Stimulated activated CD4-positive, alpha-beta T cell treated with anti-CD3 and anti-CD28 coated beads, Interleukin-15, amount 100 ng/mL, for 1 hour (primary cell): ENCODE measurements at places on chromosomes 12 and 14.
A peak's percentile ranks its signal among the peaks of the same experiment; 100 is the strongest.

DNA sequence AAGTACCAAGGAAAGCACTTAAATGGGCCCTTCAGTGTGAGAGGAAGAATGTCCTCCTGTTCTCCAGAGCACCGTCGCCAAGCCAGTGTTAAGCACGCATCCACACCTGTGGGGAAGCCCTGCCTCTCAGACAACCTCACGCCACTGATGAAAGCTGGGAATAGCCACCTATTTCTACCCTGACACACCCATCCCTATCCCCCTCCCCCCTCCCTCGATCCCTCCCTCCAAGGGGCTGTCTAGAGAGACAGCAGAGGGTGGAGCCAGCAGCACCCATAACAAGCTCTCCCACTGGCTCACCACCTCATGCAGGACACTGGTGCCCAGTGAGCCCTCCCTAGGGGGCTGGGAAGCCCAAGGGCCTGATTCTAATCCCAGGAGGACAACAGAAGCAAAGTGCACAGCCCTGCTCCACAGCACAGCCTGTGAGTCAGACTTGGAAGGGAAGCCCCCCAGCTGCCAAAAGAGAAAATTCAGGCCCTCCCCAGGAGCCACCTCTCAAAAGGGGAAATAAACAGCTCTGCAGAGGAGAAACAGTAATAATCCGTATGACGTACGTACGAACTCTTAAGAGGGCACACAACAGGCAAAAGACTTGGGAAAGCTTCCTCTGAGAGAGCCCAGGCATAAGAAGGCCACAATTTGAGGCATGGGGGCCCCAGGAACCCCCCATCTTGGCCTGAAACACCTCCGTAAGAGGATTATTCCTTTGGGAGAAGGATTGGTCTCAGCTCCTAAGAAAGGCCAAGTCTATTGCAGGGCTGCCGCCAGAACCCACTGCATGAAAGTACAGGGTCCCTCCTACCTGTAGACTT is 7.8 kb downstream of the PITPNM2 start:
- no peak for DNase-seq

GRCh38 chr12:42946871-42947381 is 357.4 kb upstream of the PRICKLE1 start:
- no peak for DNase-seq

- no peak for DNase-seq
These were observed 67.7 kb downstream of the C14orf132 start for GRCh38 chr14:96106891-96107290.

GRCh38 chr12:57456145-57456700 is 1.1 kb downstream of the INHBE start:
- no peak for DNase-seq

DNA sequence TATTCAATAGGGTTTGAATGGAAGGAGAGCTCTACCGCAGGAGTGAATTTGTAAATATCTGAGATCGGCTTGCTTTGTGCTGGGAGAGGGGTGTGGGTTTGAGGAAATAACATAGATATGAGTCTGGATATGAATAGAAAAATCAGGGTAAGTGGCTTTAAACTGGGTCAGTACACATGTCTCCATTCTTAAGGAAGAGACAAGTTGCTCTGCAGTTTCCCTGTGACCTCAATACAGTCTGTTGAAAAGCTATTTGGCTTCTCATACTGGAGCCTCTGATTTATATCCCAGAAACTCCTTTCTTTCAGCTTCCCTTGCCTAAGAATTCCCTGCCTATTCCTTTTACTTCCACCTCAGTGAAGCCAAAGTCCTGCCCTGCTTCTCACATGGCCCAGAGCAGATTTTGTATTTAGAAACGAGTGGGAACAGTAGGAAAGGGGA is 153.5 kb upstream of the ATF7IP start:
- DNase-seq: no peak

GRCh38 chr12:76060111-76060510 is 24.4 kb downstream of the NAP1L1 start:
- DNase-seq: no peak

GRCh38 chr12:75943730-75944096 is 87.9 kb downstream of the PHLDA1 start:
- no peak for DNase-seq

GRCh38 chr12:25617991-25618390 is 64.9 kb upstream of the LMNTD1 start:
- DNase-seq: no peak

DNA sequence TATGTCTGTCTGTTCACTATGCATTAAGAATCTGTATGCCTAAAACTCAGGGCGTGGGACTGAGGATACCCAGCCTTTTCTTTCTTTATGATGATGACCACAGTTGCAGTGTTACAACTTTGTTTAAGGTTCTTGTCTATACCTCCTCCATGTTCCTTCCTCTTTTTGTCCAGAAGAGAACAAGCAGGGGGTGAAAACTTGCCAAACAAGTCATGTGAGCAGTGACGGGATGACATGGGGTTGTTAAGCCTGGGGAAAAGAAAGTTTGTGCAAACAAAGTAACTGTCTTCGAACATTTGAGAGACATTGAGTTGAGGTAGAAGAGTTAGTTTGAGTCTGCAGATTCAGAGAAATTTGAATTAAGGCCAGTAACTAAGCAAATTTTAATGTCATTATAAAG is 505.5 kb downstream of the NPAS3 start:
- no peak for DNase-seq

- no peak for DNase-seq
These were observed 150.8 kb downstream of the FBXL14 start for GRCh38 chr12:1443421-1444141.

GRCh38 chr12:70686299-70686698 is 49.1 kb upstream of the PTPRB start:
- DNase-seq: no peak

DNA sequence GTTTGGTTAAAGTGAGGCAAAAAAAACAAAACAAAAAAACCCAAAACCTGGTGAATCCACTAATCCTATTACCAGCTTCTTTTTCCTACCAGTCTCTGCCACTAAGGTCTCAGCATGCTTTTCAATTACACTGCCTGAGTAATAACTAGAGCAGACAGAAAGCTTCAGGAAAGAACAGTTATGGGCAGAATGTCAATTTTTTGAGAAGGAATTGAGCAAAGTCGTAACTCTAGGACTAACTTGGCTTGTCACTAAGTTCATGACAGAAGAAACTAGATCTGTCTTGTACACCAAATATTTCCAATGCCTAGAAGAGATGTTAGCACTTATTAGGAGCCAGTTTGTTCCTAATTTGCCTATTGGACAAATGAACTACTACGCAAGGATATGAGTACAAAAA is 148.8 kb upstream of the CNOT2 start:
- no peak for DNase-seq

DNA sequence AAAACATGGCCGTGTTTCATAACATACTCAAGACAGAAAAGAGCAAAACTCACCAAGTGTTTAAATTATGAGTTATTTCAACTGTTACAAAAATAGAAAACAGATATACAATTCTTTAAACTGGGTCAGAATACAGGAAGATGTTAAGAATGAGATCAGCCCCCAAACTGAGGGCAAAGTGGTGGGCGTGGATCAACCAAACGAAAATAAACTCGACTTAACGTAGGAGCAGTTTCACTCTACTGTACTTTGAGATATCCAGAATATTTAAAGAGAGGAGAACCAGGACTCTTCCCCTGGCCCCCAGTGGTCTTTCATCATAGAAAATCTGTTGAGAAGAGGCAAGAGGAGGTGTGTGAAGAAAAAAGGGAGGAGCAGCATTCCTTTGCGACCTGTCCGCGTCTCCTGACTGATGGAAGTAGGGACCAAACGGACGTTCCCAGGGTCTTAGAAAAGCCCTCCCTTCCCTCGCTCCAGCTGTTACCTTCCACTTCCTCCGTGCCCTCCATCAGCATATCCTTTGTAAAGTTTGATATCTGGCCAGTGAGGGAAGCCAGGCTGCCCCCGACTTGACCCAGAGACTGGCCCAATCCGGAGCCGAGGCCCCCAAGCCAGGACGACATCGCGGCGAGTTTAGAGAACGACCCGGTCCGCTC is 668 bp downstream of the TRIP11 start:
- DNase-seq: no peak

- DNase-seq: no peak
These were observed 27.2 kb upstream of the KCNJ8 start for GRCh38 chr12:21801522-21802288.

DNA sequence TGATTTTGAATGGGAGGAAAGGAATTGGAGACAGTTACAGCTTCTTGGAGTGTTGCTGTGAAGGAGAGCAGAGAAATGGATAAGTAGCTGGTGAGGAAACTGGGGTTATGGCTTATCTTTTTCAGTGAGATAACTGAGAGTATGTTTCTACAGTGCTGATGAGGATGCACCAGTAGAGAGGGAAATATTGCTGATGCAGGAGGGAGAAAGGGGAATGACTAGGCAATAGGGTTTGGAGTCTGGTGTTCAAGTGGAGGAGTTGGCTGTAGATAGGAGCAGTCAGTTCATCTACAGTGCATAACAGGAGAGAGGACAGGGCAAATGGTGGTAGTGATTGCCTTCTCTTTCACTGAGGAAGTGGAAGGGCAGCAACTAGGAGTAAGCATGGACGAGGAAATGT is 33.0 kb downstream of the SPATS2 start:
- DNase-seq: no peak

GRCh38 chr12:28446031-28446430 is 255.8 kb downstream of the CCDC91 start:
- no peak for DNase-seq

GRCh38 chr14:100031506-100032281 is 33.5 kb upstream of the EVL start:
- DNase-seq: no peak

- no peak for DNase-seq
These were observed 192.3 kb downstream of the TRHDE start for GRCh38 chr12:72464471-72464870.

GRCh38 chr12:89353823-89354611 is 1.7 kb upstream of the DUSP6 start:
- DNase-seq: peak; percentile 28

- no peak for DNase-seq
These were observed 24.6 kb downstream of the PTPRR start for GRCh38 chr12:70895956-70896355.

- no peak for DNase-seq
These were observed 242.2 kb upstream of the OR4E1 start for GRCh38 chr14:21915826-21916225.

- DNase-seq: no peak
These were observed 10.0 kb downstream of the SFSWAP start for GRCh38 chr12:131720921-131721320.

- DNase-seq: no peak
These were observed 89.4 kb downstream of the R3HDM2 start for GRCh38 chr12:57341275-57341990.

DNA sequence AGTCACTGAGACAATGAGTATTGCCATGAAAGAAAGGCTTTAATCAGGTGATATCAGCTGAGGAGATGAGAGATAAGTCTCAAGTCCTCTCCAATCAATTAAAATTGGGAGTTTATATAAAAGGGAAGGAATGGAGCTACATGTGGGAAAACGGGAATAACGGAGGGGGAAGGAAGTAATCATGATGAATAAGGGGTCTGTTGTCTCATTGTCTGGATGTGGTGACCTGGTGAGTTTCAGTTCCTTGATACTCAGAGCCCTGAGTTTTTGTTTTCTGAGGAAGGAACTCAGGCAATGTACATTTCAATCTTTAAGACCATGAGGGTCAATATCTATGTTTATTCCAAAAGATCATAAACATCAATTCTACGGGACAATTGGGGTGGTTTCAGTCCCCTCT is 198.8 kb downstream of the KITLG start:
- no peak for DNase-seq

DNA sequence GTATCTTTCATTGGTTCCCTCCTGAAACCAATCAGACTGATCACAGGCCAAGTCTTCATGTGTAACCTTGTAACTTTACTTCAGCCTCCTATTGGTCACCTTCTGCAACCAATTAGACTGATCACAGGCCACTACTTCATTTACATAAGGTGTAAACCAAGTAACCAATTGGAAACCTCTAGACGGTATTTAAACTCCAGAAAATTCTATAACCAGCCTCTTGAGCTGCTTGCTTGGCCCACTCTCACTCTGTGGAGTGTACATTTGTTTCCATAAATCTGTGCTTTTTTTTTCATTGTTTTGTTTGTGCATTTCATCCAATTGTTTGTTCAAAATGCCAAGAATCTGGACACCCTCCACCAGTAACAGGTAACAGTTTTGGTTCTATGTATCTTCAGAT is 47.5 kb downstream of the EIF2S3B start:
- no peak for DNase-seq

GRCh38 chr12:2624543-2625288 is 170.1 kb upstream of the FKBP4 start:
- no peak for DNase-seq

- no peak for DNase-seq
These were observed 291.8 kb downstream of the TMEM121 start for GRCh38 chr14:105817971-105818711.

GRCh38 chr12:9773216-9773877 is 12.6 kb upstream of the CD69 start:
- no peak for DNase-seq

- DNase-seq: no peak
These were observed 594.4 kb downstream of the FLRT2 start for GRCh38 chr14:86124328-86124727.

GRCh38 chr12:41339784-41340183 is 151.7 kb downstream of the PDZRN4 start:
- no peak for DNase-seq

GRCh38 chr12:108338915-108339657 is at the start of gene CMKLR1:
Gene CMKLR1, minus strand, starts transcription at chr12:108339311. Its CDS starts 45,720 bp downstream, at chr12:108293591.
- no peak for DNase-seq

- no peak for DNase-seq
These were observed 162.3 kb downstream of the CALM1 start for GRCh38 chr14:90558983-90559590.

GRCh38 chr14:55645145-55645544 is 65.1 kb downstream of the KTN1 start:
- DNase-seq: no peak

- no peak for DNase-seq
These were observed 258.9 kb upstream of the LRIG3 start for GRCh38 chr12:59179231-59179630.

DNA sequence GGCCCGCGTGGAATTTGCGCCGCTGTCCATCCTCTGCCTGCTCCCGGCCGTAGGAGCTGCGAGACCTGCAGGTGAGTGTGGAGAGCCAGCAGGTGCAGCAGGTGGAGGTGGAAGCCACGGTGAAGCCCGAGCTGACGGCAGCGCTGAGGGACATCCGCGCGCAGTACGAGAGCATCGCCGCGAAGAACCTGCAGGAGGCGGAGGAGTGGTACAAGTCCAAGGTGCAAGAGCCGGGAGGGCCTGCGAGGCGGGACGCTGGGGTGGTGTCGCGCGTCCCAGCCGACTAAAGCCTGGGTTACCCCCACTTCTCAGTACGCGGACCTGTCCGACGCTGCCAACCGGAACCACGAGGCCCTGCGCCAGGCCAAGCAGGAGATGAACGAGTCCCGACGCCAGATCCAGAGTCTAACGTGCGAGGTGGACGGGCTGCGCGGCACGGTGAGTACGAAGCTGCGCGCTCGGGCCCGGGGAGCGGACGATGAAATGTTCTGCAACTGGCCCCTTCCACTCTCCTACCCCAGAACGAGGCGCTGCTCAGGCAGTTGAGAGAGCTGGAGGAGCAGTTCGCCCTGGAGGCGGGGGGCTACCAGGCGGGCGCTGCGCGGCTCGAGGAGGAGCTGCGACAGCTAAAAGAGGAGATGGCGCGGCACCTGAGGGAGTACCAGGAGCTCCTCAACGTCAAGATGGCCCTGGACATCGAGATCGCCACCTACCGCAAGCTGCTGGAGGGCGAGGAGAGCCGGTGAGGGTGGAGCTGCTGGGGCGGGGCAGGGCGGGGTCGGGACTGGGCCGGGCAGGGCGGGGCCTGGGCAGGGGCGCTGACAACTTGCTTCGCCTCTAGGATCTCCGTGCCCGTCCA is 2.1 kb downstream of the PRPH start:
- DNase-seq: no peak
